ENCODE measurements at places on chromosomes 2 and 18.

DNA sequence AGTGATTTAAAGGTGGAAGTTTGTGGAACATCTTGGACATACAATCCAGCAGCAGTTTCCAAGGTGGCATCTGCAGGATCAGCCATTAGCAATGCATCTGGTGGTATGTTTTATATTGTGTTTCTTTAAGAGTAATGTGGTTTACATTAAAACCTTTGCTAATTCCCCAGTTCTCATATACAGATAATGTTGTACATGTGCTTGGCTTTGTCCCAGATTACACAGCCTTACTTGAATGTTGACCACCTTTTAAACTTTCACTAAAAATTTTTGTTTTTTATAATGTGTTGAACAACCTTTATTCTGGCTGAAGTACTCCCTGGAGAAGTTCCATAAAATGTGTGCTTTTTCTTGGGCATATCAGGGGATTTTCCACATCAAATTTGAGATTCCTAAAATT, 57.5 kb downstream of the MIB1 start:
- DNase-seq: no peak

DNA sequence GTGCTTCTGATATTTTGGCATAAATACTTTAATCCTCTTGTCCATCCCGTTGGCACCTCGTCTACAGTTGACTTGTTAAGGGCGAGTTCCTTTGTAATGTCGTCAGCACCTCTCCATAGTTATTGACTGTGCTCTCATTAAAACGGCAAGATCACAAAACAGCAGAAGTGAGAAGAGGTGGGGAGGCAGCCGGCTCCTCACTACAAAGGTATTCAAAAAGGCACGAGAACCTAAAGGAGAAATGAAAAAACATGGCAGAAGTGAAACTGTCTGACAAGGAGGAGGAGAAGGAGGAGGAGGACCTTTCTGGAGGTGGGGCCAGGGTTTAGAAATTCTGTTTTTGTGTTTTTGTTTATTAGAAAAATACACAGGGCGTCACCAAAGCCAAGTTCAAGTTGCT, 235.6 kb downstream of the BCL11A start:
- DNase-seq: no peak

DNA sequence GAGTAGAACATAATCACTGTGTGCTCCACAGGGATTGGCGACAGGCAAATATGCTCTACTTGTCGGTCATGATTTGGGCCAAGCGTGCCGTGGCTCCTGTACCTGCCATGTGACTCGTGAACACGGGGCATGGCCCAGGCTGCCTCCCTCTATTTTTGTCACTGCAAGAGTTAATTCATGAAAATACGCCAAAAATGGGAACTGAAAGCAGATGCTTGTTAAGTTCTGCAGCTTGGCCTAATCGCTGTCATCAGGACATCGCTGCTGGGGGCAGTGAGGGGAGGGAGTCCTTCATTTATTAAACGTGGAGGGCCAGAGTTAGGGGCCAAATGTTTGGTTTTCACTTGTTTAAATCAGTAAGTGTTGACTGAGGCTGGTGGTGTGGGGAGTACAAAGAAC, 177.8 kb downstream of the BCL2 start:
- DNase-seq: no peak

- DNase-seq: no peak
Measured at GRCh38 chr2:119857742-119858141, 98.0 kb downstream of the PTPN4 start.

GRCh38 chr2:64766841-64767669, 113.3 kb upstream of the SERTAD2 start:
- DNase-seq: no peak

DNA sequence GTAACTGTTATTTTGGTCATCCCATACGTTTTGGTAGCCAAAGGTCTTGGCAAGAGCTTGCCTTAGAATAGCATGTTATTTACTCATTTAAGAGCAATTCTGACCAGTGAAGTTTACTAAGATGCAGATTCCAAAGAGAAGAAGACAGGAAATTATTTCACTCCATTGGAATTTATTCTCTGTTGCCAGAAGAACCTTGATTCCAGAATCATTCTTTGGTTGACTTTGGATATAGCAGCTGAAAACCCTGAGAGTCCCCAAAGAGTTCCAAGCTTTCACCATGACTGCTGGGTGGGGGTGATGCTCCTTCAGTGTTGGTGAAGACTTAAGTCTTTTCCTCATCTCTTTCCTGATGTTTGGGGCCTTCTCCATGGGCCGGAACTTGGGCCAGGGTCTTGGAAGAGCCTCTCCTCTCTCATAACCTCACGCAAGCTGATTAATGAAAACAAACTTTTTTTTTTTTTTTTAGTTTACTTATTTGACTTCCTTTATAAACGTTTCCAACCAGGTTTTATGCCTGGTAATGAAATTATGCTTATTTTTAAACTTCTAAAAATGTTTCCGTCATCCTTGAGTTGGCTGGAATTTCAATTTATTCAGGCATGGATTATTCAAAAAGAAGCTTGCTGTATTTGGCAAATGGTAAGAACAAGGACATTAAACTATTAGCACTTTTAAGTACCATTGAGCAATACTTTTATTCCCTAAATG, 192.0 kb downstream of the MTX2 start:
- no peak for DNase-seq

- DNase-seq: no peak
Measured at GRCh38 chr2:227545990-227546389, 52.7 kb upstream of the SCYGR2 start.

GRCh38 chr2:45397292-45397691, 213.8 kb downstream of the SRBD1 start:
- no peak for DNase-seq

- DNase-seq: no peak
Measured at GRCh38 chr2:140947236-140947635, 1183.6 kb downstream of the LRP1B start.

DNA sequence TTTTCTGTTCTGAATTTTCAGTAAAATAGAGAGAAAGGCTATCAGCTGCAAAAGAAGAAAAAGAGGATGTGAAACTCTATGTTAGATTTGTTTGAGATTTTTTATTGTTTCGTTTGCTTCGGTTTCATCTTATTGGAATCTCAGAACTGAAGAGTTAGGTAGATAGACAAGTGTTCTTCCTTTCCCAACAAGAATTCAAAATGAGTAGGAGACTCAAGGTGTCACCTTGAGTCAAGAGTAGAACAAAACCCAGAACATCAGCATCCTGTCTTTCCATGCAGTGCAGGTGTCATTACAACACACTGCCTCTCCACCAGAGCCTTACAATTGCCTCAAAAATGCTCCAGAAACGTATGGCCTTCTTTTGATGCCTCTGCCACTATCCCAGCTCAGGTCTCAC, 21.1 kb downstream of the NBAS start:
- no peak for DNase-seq

- no peak for DNase-seq
Measured at GRCh38 chr2:78202366-78202765, 680.2 kb upstream of the LRRTM4 start.

GRCh38 chr2:237184192-237184918, 98.7 kb downstream of the COPS8 start:
- no peak for DNase-seq

DNA sequence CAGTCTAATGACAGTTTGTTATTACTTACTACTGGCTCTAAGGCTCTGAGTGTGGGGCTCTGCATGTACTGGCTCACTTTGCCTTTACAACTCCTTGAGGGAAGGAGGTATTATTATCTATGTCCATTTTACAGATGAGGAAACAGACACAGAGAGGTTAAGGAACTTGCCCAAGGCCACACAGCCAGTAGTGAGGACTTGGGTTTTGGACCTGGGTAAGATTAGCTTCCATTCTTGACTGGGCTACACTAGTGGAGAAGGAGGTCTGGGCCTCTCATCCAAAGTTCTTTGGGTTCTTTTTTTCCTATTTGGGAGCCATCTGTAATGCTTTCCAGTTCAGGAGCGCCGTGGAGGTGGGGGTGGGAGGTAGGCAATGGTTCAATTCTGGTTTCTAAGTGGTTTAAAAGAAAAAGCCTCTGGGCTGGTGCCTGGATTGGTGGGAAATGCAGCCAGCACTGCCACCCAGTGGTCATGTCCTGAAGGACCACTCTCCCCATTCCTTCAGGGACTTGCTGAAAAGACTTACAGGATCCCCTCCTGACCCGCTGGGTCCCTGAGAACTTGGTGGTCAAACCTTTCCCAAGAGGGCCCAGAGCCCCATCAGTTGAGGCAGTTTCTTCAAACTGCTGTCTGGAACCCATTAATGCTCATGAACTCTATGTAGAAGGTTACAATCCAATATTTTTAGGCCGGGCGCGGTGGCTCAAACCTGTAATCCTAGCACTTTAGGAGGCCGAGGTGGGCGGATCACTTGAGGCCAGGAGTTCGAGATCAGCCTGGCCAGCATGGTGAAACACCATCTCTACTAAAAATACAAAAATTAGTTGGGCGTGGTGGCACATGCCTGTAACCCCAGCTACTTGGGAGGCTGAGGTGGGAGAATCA, 38.6 kb upstream of the NOTO start:
- DNase-seq: peak; percentile 87
